ENCODE measurements at places on chromosomes 4 and X.

DNA sequence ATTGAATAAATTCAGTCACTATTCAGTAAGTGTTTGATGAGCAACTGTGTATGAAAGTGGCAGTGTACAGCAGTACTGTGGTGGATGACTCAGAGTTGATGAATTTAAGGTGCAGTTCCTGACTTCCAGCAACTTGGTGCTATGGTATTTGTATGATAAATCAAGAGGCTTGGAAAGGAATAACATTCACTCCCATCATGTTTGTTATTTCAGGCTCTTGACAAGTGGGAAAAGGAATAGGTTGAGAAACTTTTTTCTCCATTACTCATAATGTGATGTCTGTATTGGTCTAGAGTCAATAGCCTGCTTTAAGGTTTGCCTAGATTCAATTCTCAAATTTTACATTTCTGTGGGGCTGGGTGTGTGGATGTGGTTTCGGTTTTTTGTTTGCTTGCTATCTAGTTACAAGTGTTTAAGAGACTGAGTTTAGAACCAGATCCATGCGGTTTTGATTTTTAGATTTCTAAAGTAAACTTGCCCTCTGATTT lies 35.1 kb upstream of the CYP2U1 start:
- DNase-seq = no peak

DNA sequence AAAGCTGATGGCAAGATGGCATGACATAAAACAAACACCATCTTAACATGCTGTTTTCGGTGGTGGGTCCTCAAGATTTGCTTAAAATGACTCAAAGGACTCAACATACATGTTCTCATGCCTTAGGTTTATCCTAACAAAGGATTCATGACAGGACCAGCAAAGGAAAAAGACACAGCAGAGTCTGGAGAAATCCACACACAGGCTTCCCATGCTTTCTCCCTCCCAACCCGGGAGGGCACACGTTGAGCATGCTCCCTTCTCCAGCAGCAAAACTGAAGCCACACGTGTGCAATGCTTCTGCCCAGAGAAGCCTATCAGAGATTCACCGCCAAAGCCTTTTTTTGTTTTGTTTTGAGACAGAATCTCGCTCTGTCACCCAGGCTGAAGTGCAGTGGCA lies 39.9 kb downstream of the SAT1 start:
- no peak for DNase-seq

- no peak for DNase-seq
Measured at GRCh38 chr4:184802697-184803015, 23.1 kb downstream of the ACSL1 start.

DNA sequence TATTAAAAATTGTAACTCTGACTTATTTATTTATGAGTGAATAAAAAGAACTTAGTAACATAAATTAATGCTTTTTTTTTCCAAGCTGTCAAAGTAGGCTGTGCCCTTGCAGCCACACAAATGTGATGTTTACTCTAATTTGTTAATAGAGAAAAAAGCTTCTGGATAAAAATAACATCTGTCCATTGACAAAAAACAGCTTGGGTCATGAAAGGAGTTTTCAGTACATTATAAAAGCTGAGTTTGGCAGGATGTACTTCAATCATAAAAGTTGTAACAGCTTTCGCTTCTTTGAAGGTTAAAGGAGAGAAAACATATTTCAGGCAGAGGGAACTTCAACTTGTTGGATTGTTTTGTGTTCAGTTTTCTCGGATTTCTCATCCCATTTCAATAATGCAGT lies 105.6 kb downstream of the SLC4A4 start:
- DNase-seq = no peak

DNA sequence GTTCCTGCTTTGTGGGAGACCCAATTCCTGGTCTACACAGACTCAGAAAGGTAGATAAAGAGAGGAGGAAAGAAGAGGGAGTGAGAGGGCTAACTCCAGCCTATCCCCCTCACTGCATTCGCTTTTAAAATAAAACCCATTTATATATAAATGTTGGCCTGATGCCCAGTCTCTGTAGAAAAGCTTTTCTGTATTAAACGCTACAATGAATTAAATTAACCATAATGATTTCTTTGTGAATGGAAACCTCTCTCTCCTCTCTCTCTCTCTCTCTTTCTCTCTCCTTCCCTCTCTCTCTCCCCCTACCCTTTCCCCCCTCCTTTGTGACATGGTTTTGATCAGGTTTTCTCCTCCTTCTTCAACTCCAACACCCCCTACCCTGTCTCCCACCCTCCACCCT lies 34.8 kb downstream of the PJA1 start:
- DNase-seq = no peak
